AG04449 (cell line): ENCODE measurements at places on chromosomes 11 and 22.

GRCh38 chr11:6390718-6391469 lies 620 bp downstream of the SMPD1 start:
- DNase-seq: no peak

- DNase-seq: no peak
Observed at GRCh38 chr11:71358963-71359567, 89.1 kb downstream of the DHCR7 start.

GRCh38 chr22:17303441-17303839 lies 65.8 kb upstream of the CECR2 start:
- no peak for DNase-seq

GRCh38 chr11:1261241-1262071 lies 38.6 kb downstream of the MUC5B start:
- no peak for DNase-seq

DNA sequence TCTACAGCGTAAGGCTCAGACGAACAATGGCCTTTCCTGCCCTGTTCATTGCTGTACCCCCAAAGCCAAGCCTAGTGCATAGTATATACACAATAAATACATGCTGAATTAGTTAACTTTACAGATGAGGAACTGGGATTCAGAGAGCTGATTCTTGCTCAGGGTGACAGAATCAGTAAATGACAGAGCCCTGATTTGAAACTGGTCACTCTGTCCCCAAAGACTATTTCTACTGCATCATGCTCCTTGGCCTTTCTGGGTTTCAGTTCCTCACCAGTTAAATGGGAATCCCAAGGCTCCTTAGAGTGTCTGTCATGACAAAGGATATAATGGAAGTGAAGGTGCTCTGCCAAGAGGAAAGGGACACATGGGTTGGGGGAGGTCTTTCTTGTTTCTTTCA lies 50.5 kb upstream of the TSKU start:
- no peak for DNase-seq

GRCh38 chr11:60844870-60845221 lies 2.9 kb downstream of the CCDC86 start:
- DNase-seq: no peak

- no peak for DNase-seq
Observed at GRCh38 chr11:64088162-64089026, 52.7 kb downstream of the FLRT1 start.

GRCh38 chr22:17917490-17917983 lies 106.8 kb downstream of the MICAL3 start:
- DNase-seq: no peak
